ENCODE measurements at places on chromosomes 5 and 9.

GRCh38 chr5:154196955-154197652 lies 6.6 kb downstream of the GALNT10 start:
- no peak for DNase-seq

DNA sequence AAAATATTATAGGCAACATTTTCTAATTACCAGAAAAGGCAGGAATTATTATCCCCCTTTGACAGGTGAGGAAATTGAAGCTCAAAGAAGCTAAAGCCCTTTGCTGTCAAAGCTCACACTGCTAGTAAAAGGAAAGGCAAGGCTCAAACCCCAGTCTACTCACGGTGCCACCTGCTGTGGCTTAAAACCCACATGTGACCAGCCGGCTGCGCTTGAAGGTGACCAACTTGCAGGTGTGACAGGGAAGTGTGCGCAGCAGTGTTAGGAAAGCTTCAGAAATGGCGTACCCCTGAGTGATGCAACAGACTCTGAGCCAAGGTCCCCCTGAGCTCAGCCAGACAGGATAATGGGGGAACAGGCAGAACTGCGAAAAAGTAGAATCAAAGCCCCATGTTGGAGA lies 45.2 kb downstream of the PAX5 start:
- no peak for DNase-seq

DNA sequence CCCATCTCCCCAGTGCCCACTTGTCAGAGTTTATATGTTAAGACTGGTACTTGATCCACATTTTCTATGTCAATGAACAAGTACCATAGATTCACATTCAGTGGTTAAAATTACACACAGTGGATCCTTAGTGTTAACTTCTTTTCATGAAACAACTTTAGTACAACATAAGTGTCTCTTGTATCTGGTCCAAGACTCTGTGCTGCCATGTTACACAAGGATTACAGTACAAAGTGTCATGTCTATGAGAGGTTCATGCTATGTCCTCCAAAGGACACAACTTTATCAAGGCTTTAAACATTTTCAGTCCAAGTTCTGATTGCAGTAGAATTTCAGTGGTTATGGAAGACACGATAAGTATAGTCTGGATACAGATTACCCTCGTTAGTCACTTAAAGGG lies 13.3 kb upstream of the VLDLR start:
- no peak for DNase-seq

DNA sequence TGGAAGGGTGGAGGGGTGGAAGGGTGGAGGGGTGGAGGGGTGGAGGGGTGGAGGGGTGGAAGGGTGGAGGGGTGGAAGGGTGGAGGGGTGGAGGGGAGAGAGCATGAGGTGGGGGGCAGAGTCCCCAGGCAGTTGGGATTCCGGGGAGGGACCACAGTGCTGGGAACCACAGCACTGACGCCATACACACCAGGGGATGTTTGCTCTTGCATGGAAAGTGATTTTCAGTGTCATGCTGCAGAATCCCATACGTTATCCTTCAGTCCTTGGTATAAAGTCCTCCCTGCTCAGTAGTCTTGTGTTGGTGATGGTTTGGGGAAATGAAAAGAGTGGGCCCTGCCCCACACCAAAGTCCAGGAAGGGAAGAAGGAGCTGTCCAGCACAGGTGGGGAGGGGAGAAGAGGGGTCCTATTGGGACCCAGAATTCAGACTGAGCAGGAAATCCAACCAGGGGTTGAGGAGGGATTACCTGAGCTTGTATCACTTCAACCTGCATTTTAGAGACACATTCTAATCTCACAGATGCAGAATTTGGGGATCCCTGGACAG lies 5.5 kb upstream of the FIBCD1 start:
- no peak for DNase-seq

- no peak for DNase-seq
These were observed 60.4 kb downstream of the GHR start for GRCh38 chr5:42483472-42484154.

- DNase-seq: no peak
These were observed 113.8 kb downstream of the ERCC6L2 start for GRCh38 chr9:95989297-95989696.

DNA sequence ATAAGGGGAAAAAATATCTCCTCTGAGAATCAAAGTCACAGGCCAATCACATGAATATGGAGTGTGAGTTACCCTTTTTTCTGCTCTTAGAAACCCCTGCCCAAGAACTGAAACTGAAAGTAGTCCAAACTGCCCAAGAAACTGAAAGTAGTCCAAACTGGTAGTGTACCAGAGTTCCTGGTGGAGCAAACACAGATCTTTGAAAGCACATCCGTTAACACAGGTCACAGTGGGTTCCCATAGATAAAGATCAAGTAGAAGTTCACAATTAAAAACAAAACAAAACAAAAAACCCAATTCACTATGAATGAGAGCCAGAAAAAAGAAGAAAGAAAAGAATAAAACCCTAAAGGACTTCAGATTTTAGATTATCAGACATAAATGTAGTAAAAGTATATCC lies 332.4 kb upstream of the EFNA5 start:
- DNase-seq: no peak

DNA sequence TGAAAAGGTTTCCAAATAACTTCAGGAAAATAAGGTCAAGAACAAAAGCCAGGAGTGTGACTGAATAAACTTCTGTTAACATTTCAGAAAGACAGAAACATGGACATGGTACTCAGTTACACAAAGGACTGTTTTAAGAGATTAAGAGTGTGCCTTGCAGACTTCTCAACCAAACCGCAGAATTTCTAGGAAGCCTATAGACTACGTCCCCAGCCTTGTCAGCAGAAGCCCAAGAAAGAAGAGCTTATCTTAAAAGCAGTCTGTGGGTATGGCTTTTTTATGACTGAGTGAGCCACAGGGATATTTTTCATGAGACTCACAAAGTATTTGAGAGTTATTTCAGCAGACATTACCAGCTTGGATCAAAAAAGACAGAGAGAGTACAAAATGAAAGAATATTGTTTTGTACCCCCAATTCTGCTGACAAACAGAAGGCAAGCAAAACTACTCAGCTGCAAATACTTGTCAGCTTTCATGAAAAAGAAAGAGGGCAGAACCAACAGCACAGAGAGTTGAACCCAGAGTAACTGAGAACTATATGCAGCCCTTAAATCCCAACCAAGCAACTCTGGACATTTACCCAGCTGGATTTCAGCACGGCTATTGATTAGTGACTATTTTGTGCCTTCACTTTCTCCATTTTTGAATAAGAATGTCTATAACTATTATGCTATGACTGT lies 711.0 kb upstream of the CTNND2 start:
- no peak for DNase-seq

GRCh38 chr5:639253-639530 lies 27.1 kb downstream of the CEP72 start:
- DNase-seq: no peak

DNA sequence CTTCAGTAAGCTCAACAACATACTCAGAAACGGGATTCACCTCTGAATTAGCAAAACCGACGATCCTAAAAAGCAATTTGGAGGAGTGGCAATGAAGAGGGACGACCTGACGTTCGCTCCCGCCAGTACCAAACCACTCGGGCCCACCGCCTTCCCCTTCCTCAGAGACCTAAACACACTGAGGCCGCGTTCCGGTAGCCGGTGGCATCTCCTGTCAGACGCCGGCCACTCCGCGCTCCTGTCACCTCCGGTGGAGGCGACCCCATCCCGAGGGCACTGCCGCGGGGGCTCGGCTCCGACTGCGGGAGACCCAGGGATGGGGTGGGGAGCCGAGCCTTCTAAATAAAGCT lies 617 bp downstream of the PPP6C start:
- no peak for DNase-seq

DNA sequence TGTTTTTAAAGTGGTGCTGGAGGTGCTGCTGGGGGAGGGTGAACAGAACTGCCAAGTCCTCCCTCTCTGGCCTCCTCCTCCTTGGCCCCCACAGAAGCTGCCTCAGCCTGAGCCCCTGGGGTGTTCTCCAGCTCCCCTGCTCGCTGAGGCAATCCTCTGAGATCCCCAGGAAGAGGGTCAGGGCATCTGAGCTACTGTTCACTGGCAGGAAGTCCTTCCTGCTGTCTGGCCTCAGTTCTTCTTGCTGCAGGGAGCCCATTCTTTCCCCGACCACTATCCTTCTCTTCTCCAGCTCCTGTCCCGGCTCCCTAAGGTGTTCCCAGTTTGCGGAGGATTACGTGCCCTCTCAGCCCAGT lies 9.7 kb downstream of the CNTFR start:
- no peak for DNase-seq

- DNase-seq: no peak
These were observed 42.6 kb upstream of the APC start for GRCh38 chr5:112694853-112695709.

GRCh38 chr5:61347080-61347479 lies 15.0 kb downstream of the ZSWIM6 start:
- DNase-seq: no peak

GRCh38 chr9:73613092-73613701 lies 461.5 kb downstream of the ANXA1 start:
- no peak for DNase-seq

GRCh38 chr9:127903557-127904475 lies 4.4 kb upstream of the ST6GALNAC6 start:
- peak; percentile 72 for DNase-seq

DNA sequence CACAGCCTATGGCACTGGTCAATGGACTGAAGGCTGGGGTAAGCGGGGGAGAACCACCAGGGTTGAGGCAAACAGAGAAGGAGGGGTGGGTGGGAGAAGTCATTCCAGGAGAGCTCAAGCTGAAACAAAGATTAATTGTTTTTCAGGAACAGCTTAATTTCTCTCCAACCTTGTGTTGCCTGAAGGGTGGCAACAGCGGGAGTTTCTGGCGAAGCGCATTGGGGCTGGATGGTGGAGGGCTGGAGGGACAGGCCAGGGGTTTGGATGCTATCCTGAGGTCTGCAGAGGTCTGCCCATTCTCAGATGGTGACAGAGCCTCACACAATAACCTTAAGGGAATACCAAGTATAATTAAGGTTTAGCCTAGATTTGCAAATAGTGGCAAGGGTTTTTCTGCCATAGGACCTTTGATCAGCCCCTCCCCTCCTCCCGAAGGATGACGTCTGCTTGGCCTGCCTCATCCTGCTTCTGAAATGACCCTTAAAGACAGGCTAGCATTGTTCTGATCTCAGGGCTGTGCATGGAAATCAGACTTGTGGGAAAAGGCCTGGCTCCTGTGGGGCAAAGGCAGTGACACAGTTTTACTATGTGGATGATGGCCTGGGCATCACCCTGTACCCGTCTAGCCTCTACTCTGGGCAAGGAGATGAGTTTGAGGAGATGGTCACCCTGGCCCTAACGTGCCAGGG lies 32.7 kb downstream of the PSD2 start:
- no peak for DNase-seq

DNA sequence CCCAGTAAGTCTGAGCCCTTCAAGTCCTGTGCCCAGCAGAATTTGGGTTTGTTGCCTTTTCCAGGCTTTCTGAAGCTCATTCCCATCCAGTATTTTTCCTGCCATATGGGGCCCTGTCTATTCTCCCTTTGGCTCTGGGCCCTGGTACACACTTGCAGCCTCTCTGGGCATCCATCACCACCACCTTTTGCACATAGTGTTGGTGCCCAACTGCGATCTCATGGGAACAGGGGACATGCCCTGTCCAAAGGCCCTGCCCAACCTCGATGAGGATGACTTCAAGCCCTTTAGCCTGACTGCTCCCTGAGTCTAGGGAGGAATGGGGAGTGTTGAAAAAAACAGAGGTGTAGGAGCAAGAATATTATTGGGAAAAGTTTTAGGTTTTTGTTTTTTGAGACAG lies 11.5 kb downstream of the RGS3 start:
- no peak for DNase-seq

GRCh38 chr5:117665121-117665520 lies 1090.5 kb upstream of the SEMA6A start:
- DNase-seq: no peak

GRCh38 chr5:1488882-1489680 lies 34.7 kb downstream of the LPCAT1 start:
- peak; percentile 28 for DNase-seq

- DNase-seq: no peak
These were observed 701.6 kb downstream of the MTRR start for GRCh38 chr5:8570528-8570927.

DNA sequence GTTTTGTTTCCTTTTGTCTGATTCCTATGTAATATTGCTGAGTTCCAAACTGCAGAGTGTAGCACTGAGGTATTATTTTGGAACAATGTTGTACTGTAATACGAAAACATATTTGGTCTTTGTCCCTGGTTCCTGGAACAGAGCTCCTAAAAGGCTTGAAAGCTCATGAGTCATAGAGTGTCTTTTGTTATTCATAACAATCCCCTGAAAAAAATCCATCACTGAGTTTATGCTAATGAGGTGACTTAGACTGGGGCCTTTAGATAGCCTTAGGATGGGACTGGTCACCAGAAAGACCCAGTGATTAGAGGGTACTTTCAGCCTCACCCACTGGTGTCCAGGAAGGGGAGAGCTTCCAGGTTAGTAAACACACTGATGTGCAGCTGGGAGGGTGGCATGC lies 132.7 kb upstream of the POU5F2 start:
- DNase-seq: no peak

DNA sequence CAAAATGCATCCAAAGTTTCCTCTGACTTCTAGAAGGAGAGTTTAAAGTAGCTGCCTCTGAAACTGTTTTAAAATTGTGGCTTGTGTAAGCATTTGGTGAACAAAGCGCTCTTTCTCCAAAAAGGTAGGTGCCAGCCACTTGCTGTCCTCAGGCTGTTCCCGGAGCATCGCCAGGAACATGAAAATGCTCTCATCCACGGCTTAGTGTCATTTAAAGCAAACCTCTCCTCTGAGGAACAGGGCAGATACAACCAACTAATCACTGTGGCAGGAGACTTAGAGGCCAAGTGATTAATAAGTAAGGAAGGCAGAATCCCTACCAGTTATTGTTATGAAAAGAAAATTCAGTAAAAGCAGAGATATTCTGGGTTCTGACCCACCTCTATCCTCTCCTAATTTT lies 165.6 kb downstream of the DCP2 start:
- DNase-seq: no peak

GRCh38 chr5:122323738-122324137 lies 11.7 kb downstream of the SNCAIP start:
- no peak for DNase-seq

DNA sequence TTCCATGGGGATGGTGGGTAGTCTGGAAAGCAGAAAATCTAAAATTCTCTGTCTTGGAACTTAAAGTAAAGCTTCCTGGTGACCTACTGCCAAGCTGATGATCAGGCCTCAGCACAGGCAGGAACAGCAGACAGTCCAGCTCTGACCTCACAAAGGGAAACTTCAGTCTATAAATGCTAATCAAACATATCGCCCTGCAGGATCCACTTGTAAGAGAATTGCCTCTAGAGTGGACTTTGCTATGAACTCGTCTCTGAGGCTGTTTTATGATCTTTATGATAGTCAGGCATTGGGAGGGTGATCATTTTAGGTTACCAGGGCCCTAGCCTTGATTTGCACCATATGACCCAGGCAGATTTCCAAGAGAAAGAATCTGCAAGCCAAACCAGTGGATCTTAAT lies 67.6 kb upstream of the SELENOP start:
- no peak for DNase-seq

GRCh38 chr9:38440516-38440915 lies 16.3 kb upstream of the IGFBPL1 start:
- DNase-seq: no peak

Measured in activated T-cell treated with anti-CD3 and anti-CD28 coated beads for 24 hours (primary cell).